Cardiac septum (tissue), 1 donor: ENCODE measurements at places on chromosomes 5 and 9.

DNA sequence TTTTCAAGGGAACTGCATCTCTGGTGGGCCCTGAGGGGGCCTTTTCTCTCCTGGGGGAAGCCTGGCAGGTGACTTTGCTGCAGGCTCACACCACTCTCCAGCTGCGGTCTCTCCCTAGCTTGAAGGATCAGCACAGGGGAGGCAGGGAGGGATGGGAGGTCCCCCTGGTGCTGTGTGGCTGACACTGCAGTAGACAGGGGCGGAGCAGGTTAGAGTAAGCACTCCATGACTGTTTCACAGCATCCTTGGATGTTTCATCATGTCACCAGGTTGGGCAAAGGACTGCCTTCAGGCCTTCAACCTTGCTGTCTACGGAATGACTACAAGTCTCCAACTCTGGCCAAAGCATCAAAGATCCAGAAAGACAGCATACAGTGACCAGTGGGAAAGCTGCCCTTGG lies 470.7 kb downstream of the CDK5RAP2 start:
- no peak for DNase-seq

DNA sequence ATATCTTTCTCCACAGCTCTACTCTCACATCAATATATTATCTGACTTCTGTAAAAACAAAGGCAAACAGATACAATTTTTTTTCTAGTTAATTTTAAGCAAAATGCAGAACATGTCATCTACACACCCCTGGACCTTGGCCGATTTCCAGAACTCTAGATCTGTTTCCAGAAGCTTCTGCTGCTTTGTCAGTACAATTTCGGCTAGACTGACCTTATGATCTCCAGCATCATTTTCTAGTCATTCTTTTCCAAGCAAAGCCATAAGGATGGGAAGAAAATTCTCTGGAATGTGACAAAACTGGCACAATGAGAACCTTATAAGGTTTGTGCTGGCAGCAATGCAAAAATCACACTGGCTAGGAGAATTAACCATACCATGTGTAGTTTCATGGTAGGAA lies 132.8 kb upstream of the MPDZ start:
- DNase-seq, result no peak

- no peak for DNase-seq
These were observed 45.3 kb downstream of the SLC36A1 start for GRCh38 chr5:151492729-151493128.

DNA sequence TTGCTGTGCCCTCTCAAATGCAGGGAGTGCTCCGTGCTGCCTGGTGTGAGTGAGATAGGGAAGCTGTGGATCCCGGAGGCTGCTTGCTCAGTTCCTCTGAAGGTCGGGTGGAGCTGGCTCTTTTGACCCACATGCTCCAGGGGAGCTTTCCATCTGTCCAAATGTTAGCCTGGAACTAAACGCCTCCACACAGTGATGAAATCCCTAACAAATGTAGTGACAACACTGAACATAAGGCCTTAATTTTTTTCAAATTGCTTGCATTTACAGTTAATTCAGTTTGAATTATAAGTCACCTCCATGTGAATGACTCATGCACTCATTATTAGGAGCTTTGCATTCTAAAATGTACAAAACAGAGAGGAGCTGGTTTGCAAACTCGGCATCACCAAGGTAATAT lies 27.0 kb downstream of the PRDM6 start:
- DNase-seq, result no peak
